ENCODE measurements at places on chromosomes 3 and 15.
A peak's percentile ranks its signal among the peaks of the same experiment; 100 is the strongest.

DNA sequence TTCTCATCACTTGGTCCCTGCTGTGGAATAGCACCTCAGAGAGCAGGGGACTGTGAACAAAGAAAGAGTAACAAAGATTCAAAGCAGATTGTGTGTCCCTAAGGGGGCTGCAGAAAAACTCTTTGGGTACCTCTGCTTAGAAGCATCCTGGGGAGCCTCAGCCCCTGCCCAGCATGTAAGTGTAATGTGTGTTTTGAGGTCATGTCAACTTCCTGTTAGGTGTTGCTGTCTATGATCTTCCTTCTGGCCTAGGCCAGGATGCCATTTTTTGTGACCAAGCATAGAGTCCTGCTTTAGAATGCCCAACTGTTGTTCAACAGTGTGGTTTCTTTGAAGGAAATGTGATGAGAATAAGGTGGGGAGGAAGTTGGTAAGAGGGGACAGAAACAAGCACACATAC is 77.1 kb upstream of the BCL6 start:
- no peak for DNase-seq

GRCh38 chr3:41267975-41268640 is 68.8 kb downstream of the CTNNB1 start:
- no peak for DNase-seq

DNA sequence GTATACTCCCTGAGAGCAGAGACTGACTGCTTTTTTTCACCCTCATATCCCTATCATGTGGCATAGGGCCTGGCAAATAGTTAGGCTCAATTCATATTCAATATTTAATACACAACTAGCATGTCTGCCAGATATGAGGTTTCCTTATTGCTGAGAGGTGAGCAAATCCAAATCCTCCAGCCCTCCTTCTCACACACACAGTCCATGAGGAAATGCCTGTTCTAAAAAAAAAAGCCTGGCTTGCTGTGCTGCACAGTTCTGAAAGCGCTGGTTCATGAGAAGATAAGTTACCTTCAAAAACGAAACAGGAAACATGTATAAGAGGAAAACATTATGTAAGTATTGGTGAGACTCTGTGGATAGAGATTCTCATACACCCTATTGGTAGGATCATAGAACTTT is 15.5 kb upstream of the ACAP2 start:
- DNase-seq, result no peak

DNA sequence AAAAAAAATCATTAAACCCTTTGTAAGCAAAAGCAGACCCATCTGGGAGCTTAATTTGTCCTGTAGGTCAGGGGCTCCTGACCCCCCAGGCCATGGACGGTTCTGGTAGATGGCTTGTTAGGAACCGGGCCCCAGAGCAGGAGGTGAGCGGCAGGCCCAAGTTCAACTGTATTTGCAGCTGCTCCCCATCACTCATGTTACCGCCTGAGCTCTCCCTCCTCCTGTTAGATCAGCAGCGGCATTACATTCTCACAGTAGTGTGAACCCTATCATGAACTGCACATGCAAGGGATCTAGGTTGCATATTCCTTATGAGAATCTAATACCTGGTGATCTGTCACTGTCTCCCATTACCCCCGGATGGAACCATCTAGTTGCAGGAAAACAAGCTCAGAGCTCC is 60.7 kb downstream of the FSIP1 start:
- DNase-seq, result no peak

DNA sequence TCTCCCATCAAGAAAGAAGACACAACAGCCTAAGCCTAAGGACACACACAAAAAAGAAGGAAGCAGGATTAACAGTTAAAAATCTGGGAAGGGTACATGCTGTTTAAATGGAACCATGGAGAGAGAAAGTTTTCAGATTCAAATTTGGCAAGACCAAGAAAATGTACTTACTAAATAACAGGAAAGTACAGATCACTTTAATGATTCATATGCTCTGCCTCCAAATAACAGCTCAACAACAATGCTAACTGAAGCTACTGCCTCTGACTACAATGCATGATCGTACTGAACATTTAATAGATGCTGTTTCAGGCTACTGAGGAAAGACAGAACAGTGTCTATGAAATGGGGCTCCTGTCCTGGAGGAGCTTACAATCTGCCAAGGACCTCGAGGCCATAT is 8.4 kb upstream of the NMB start:
- no peak for DNase-seq

DNA sequence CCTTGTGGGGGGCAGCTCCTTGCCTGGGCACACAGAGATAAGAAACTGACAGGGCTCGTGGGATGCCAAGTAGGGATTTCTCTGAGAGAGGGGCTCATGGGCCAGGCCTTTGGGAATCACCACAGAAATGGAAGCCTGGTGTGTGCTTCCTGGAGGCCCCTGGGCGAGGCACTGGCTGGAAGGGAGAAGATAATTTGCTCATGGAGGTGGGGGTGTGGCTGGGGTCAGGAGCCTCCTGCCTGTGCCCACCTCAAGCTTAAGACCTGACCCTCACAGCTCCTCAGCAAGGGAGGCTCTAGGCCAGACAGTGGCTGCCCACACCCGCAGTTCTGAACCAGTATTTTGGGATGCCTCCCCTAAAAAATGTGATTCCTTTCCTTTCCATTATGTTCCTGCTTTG is 16.9 kb upstream of the CPNE9 start:
- DNase-seq, result no peak

- no peak for DNase-seq
These were observed 22.8 kb downstream of the HGD start for GRCh38 chr3:120659285-120659684.

DNA sequence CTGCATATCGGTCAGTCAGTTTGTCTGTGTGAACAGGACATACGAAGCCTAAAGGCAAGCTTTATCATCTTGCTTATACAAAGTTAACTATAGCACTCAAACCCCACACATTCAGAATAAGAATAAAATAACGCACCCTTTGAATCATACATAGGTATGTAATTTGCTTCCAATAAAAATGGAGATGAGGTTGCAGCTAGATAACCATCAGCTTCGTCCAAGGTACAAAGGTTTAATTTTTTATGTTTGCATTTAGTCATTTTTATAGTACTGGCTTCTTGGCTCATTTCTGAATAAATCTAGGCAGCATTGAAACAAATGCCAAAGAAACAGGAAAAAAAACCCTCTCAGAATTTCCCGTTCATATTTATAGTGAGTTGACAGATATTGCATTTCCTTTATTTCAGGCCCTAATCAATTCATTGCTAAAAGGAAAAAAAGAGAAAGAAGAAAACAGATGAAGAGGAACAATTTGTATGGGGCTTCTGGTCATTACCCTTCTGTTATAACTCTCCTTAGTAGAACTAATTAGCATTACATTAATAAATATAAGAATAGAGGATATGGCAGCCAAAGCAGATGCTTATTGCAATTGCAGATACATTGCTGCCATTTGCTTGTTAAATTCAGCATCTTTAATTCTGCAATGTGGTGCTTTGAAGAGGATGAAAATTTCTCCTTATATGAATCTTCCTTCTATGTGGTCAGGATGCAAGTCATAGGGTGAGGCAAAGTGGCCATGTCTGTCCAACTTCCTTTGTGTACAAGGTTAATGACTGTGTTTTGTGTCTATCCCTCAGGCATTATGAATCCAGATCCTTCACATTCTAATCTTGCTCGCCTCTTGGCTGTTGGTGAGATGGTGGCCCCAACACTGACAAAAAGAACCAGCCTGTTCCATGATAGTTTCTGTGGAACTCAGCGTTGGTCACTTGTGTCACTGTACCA is 550.0 kb downstream of the AGBL1 start:
- no peak for DNase-seq

GRCh38 chr15:84924077-84924731 is 39.7 kb downstream of the SLC28A1 start:
- no peak for DNase-seq

DNA sequence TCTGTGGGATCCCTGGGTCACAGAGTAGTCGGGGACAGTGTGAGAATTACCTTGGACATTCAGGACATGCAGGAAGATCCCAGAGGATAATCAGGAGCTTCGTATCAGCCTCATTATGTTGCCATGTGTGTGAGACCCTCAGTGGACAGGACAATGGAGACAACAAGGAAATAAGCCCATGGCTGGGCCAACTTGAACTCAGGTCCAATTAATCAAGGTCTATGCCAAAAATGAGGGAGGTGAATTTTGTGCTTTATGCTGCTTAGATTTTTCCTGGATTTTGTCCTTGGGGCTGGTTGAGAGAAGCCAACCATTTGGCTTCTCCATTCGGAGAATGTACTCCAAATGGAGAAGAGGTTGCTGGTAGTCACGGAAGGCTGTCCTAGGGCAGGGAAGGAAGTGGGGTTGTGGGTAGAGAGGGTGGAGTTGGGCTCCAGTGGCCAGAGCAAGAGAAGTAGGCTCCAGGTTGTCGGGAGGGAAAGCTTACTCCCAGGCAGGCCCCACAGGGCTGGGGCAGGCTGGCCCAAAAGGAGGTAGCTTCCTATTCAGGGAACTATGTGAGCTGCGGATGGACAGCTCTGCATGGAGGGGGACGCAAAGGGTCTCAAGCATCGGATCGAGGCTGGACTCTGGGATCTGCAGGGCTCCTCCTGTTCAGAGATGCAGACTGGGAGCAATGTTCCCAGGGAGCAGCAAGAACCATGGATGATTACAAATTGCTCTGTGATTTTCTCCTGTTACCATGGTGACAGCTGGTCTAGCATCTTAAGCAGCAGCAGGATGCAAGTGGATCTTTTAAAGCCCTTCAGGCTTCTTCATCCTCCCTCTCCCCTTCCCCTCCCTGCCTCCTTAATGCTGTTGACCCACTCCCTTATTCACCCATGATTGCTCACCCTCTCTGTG is 91.1 kb downstream of the WNT7A start:
- DNase-seq, result no peak

- DNase-seq, result no peak
These were observed 562.9 kb upstream of the CBLB start for GRCh38 chr3:106431721-106432120.

DNA sequence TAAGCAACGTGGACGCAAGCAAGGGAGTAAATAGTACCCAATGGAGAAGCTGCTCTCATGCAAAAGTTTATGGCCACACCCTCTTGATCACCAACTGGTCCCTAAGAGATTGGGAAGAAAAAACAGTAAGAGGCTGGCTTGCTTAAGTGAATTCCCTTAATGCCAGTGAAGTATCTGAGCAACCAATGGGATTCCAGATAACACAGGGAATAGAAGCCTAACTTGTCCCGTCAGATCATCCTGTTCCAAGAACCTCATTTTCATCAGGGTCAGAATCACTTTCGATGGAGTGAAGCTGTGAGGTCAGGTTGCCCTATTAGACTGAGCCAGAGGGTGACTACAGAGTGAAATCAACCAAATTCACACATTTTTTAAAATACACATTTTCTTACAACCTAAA is 104.3 kb downstream of the CD47 start:
- no peak for DNase-seq

DNA sequence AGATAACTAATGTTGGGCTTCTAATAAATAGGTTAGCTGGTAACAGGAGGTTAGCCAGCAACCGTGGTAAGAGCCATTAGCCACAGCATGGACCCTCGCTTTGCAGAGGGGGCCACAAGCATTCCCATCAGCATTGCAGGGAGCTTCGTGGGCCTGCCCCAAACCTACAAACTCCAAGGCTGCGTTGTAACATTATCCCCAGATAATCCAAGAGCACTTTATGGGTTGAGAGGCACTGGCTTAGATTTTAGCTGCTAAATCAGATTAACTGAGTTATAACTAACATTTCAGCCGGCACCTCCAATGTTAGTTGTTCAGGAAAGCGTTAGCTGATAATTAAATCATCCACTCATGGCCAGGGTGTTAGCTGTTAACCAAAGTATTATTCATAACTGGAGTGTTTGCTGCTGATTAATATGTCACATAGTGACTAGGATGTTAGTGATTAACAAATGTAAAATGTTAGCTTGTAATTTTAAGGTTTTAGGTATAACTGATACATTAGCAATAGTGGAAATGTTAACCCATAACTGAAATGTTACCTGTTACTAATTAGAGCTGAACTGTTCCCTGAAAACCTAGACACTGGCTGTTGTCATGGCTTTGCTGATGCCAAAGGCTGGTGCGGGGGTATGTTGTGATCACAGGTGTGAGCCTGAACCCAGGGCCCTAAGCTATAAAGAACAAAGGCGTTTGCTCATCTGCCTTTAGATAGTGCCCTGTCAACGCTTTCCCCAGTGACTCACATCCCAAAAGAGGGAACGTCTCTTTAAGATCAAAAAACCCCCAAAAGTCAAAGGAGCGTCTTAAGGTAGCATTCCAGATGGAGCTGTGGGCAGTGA is 56.2 kb downstream of the SLC6A6 start:
- no peak for DNase-seq

GRCh38 chr3:141454906-141455602 is 31.8 kb upstream of the RASA2 start:
- DNase-seq, result peak; percentile 54

DNA sequence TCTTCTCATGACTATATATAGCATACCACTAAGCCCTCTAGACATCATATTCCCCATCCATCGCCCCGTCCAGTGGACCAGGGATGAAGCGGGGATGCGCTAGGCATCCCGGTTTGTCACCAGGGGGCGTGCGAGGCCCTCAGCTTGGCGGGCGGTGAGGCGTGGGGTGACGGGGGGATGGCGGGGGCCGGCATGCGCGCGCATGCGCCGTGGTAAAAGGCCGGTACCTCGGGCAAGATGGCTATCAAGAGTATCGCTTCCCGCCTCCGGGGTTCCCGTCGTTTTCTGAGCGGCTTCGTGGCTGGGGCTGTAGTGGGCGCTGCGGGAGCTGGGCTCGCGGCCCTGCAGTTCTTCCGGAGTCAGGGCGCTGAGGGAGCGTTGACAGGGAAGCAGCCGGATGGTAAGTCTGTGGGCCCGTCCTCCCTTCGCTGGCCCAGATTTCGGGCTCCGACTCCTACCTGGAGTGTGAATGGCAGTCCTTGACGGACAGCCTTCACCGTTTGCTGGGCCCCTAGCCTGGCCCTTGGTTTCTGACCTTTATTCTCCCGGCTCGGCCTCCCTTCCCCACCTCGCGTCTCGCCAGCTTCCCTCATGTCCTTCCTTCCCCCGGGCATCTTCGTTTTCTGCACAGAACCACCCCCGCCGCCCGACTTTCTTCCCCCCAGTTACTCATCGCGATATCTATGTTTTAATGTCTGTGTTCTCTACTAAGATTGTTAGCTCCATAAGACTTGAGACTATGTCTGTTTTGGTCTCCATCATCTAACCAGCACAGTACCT is at the start of gene EXOG:
Gene EXOG, plus strand, starts transcription at position 210 of the 780 bp plus-strand sequence. Its CDS starts 28 bp downstream, at position 238.
- peak; percentile 90 for DNase-seq

GRCh38 chr3:184373422-184373821 is 4.6 kb downstream of the THPO start:
- DNase-seq, result no peak

- DNase-seq, result no peak
These were observed 206.7 kb downstream of the ZNF621 start for GRCh38 chr3:40731445-40731844.

DNA sequence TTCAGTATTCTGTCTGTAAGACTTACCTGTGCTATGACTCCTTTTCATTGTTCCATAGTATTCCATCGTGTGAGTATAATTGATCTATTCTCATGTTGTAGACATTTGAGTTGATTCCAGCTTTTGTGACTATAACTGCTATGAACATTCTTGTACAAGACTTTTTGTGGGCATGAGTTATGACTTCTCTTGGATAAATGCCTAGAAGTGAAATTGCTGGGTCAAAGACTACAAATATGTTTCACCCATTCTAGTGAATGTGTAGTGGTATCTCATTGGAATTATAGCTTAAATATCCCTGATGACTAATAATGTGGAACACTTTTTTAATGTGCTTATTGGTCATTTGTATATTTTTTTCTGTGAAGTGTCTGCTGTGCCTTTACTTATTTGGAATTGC is 27.6 kb upstream of the NPHP3 start:
- DNase-seq, result no peak
